ENCODE measurements at places on chromosomes 3 and 15. TPM values are rescaled to one million over a fixed set of nuclear protein-coding genes. Genes with fewer than 3 reads are reported as not detected.
A peak's percentile ranks its signal among the peaks of the same experiment; 100 is the strongest.

PYDC2 gene
- not detected for total RNA-seq

CNTN4 gene
- total RNA-seq = 0.19 TPM

PLAAT1 gene
- total RNA-seq = 5.2 TPM

PLA1A gene
- 7.8 TPM for total RNA-seq

MEF2A gene
- total RNA-seq = 58.9 TPM

NEO1 gene
- 2.7 TPM for total RNA-seq

SAMD7 gene
- not detected for total RNA-seq

OCA2 gene
- total RNA-seq = not detected

LRRC49 gene
- total RNA-seq = 6.7 TPM

GP5 gene
- total RNA-seq = 0.29 TPM

GHSR gene
- not detected for total RNA-seq

TTLL13 gene
- not detected for total RNA-seq

TERC gene
- total RNA-seq = 69.2 TPM

NKTR gene
- total RNA-seq = 23.0 TPM

- DNase-seq = no peak
Observed at GRCh38 chr3:16410659-16411058, 102.8 kb downstream of the RFTN1 start.

- DNase-seq = no peak
Observed at GRCh38 chr3:197593046-197593380, 37.2 kb upstream of the BDH1 start.

DNA sequence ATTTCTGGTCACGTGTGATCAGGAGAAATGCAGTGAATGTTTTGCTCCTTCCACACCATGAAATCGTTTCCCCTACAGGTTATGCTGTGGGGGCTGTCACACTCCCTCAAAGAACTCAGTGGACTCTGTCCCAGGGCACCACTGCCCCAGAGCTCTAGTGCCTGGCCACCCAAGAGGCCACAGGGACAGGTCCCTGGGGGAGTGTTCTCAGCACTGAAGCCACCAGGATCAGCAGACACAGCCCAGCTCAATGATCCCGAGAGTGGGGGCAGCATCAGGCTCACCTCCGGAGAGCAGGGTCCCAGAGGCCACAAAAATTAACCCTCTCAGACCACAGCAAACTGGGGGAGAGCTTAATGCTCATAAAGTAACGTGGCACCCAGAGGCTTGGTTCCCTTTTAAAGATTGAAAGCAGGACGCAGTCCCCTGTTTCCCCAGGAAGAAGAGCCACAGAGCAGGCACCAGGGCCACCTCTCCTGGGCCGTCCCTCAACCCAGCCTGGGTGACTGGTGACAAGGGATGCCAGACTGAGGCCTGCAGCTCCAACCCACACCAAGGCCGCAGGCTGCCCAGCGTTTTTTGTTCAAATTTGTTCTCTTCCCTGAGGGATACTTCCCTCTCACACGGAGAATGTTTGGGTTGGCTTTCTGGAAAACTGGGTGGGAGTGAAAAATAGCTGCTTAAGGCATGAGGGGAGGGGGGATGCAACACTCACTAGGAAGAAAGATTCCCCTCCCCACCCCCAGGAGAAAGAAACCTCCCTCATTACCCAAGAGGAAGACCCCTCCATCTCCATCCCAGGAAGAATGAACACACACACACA, 123.3 kb upstream of the IGF1R start:
- no peak for DNase-seq

- no peak for DNase-seq
Observed at GRCh38 chr3:25686766-25687165, 22.1 kb upstream of the TOP2B start.

GRCh38 chr3:135311699-135312098, 516.6 kb downstream of the EPHB1 start:
- DNase-seq = no peak

DNA sequence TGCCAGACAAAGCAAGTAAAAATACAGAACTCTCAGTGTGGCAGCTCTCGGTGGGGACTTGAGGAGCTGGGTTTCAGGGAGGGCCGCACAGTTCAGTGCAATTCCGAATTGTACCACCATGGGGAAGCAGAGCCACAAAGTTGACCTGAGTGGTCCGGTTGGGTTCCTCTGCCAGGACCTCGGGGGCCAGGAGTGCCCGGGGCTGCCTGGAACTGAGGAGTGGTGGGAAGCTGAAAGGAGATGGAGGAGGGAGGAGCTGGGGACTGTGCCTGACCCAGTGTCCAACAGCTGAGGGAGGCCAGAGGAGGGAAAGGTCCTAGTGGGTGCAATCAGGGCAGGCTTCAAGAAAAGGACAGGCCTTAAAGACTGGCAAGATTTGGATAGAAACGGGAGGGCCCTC, 32.2 kb upstream of the TRH start:
- DNase-seq = peak; percentile 29

DNA sequence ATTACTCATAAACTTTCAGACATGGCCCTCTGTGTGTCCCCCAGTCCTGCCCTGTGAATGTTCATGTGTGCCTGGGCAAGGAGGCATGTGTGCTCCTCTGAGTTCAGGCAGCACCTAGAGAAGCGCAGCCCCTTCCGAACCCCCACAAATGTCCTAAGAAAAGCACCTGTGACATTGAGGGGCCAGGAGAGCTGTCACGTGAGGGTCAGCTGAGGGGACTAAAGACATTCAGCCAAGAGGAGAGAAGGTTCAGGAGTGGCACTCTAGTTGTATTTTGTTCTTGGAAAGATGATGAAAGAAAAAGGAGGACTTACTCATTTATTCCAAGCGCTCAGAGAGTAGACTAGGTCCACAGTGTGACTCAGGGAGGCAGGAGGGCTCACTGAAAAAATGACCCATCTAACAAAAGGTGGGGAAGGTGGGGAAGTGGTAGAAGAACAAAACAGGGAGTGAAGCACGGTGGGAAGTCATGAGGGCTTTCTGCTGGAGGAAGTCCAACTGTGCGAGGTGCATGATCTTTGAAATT, 28.1 kb upstream of the ELP6 start:
- DNase-seq = no peak

GRCh38 chr15:68704496-68705021, 116.1 kb downstream of the ANP32A start:
- no peak for DNase-seq

DNA sequence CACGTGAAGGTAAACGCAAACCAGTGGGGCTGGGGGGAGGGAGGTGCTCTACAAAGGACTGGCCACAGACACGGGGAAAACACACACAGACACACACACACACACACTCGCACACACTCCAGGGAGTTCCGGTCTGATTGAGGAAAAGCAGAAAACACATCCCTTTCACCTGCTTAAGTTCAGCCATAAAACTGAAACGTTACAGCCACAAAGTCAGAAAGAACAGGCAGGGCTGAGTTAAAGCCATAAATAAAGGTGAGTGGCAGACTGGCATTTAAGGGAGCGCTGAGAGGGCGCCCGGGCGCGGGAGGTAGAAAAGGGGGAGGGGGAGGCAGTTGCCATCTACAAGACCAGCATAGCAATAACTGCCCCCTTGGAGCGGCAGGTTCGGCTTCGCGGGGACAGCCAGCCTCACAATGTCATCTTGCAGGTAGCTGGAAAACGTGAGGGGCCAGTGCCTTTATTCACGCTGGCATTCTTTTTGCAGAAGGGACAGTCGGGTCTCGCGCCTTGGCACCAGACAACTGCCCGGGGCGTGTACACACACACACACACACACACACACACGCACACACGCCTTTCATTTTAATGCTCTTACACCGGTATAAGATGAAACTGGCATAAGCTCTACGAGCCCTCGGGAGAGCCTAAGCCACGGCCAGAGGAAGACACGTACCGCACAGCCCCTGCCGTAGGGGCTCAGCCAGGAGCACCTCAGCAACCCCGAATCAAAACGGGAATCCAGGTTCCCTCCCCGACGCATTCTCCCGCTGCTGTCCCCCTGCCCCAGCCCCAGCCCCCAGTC, 866 bp downstream of the TNIK start:
- DNase-seq = no peak

- DNase-seq = no peak
Observed at GRCh38 chr3:115330430-115330829, 183.3 kb upstream of the ZBTB20 start.

DNA sequence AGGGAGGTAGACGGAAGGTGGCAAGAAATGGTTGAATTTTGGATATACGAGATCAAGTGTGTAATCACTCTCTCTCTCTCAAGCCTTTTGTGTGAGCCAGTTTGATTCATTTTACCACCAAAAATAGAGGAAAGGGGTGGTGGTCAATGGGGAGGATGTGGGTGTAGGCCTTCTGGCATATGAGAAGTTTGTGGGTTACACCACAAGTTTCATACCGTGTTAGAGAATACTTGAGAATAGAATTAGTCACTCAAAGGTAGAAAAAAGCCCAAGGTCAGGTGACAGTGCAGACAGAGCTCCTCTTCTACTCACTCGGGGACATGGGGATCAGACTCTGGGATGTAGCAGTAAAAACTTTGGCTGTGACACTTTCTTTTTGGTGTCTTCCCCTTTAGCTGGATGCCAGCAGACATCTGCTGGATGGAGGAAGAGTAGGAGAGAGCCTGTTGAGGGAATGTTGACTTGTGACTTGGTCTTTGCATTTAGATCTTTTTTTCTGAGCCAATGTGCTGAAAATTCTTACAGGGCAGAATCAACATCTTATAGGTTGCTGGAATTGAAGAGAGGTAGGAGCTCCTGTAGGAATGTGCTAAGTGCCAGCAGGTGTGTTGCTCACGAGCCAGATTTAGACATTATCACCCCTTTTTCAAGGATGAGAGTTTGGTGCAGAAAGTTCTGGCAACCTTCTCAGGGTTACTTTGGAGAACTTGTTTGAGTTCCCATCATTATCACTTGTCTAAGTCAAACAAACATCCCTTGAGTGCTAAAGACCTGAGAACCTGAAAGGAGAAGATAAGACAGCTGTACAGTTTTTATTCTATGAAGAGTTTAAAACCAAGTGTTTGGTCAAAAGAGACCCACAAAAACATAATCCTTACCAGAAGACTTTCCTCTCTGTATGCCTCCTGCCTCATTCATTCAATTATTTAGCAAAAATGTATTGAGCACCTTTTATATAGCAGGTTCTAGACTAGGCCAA, 43.9 kb upstream of the RYK start:
- DNase-seq = no peak

GRCh38 chr3:152623286-152623911, 211.5 kb upstream of the P2RY1 start:
- no peak for DNase-seq

DNA sequence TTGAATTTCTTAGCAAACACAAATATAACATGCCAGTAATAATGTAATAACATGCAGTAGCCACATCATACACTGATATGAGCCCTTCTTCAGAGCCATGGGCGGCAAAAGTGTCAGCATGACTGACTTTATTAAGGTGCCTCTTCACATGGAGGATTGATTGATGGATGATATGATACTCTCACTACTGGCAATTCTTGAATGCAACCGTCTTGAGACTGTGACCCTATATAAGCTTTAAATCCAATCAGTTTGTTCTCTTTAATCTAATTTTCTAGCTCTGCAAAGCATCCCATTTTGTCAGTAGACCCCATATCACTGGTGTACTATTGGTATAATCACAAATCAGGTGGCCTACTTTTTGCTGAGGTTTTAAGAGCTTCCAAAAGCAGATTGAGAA, 463.7 kb upstream of the ROBO2 start:
- no peak for DNase-seq

- DNase-seq = no peak
Observed at GRCh38 chr3:59254433-59254832, 204.6 kb upstream of the CFAP20DC start.

DNA sequence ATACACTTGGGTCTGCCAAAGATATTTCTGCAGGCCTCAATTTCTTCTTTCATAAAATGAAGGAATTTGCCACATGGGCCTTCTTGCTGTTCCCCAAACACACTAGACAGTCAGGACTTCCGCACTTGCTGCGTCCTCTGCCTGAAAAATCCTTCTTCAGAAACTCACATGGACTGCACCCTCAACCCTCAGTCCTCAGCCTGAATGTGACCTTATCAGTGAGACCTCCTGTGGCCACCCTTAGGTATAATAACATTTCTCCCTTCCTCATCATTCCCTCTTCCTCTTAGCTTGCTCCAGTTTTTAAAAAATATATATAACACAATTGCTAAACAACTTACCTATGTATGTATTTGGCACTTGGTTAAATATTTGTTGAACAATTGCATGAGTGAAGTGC, 257.5 kb downstream of the MFSD1 start:
- no peak for DNase-seq

GRCh38 chr3:45017821-45018220, 8.3 kb upstream of the CLEC3B start:
- DNase-seq = no peak

DNA sequence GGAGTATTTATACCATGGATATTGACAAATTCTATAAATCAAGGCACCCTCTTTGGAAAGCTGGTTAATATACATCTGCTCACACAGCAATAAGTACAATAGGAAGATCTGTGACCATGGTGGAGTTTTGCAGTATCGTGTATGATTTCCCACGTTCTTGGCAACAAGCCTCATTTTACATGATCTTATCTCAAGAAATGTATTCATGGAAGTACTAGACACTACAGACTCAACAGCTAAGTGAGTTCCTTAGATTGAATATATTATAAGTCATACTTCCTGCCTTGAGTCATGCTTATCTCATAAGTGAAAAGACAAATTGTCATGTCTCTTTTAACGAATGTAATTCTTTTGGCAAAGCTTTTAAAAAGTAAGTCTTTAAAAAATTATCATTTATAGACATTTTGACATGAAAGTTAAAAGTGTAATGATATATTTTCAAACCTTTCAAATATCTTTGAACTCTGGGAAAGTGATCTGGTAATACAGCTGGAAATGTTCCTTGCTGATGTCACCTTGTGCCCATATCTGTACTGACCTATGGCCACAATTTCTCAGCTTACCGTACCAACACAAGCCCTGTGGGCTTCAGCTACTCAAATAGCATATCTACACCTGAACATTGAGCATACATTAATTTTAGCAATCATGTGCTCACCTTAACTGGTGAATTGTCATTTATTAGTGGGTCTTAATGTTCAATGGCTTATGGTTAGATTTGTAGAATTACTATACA, 130.3 kb upstream of the TMC3 start:
- DNase-seq = peak; percentile 90

- DNase-seq = no peak
Observed at GRCh38 chr3:42654331-42655201, 1.1 kb downstream of the ZBTB47 start.

- no peak for DNase-seq
Observed at GRCh38 chr15:72532991-72533601, 59.0 kb downstream of the ARIH1 start.

DNA sequence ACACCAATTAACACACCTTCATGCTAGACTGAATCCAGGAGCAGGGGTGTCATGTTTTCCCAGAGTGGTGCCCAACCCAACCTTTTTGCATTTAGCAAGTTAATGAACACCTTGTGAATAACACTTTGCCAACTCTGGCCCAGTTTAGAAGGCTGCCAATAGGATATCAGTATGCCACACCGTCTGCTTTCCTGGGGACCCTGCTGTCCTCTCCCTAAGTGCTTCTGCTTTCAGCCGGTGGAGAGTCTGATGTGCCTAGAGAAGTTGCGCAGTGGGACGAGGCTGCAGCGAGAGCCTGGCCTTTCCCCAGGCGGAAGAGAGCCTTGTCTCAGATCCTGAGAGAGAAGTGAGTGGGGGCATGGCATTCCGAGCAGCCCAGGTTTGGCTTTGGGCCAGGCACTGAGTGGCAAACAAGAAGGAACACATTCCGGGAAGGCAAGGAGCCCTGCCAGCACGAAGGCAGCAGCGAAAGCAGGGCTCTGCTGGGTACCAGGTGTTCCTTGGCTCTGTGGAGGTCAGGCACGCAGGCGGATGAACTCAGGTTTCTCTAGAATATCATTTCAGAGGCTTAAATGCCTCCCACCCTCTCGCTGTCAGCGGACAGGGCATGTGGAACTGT, 36.9 kb downstream of the SENP8 start:
- no peak for DNase-seq

- DNase-seq = peak; percentile 44
Observed at GRCh38 chr3:183385698-183386613, 42.5 kb downstream of the MCF2L2 start.

- DNase-seq = no peak
Observed at GRCh38 chr3:111733154-111733553, 125.9 kb upstream of the PHLDB2 start.

Data from glomerular endothelial cell (primary cell).